SK-N-SH (cell line): ENCODE measurements at places on chromosomes 1 and 21.

GRCh38 chr21:39088831-39089380 lies 94.3 kb downstream of the PSMG1 start:
- DNase-seq: no peak

DNA sequence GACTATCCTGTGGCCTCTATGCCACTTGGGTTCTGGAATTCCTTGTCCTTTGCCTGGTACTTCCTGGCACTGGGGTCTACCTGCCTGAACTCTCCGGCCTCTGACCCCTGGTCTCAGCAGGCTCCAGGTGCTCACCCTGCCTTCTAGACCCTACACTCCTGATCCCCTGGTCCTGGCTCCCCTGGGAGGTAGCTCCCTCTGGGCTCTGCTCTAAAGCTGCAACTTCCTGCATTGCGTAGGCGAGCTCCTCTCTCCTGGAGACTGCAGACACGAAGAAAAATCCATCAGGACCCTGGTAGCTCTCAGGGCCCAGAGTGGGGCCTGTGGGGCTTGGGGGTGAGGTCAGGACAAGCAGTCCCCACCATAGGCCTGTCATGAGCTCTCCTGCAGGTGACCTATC lies 7.8 kb upstream of the PLEKHG5 start:
- no peak for DNase-seq

DNA sequence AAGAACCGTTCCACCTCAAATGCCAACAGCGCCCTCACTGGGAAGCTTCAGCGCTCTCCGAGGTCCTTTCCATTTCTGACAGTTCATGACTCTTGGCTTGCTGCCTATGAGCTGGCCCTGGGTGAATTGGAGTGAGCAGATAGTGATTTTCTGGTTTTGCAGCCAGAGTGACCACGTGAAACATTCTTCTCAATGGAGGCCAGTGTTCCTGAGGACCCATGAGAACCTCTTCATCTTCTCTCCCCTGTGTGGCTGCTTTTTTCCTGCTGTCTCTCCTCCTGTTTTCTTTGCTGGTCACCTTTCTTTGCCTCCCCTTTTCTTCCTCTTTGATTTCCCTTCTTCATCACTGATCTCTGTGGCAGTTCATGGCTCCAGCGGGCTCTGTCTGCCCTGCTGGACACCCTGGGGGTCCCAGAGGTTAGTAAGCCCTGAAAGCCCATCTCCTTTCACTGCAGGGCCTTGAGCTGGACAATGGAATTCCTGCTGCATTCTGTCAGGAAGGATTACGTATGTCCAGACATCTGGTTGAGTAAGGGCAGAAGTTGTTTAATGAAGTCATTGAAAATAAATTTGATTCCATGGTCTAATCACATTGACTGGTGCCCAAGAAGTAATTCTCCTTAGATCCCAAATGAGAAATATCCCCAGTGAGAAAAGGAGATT lies 29.9 kb downstream of the VASH2 start:
- no peak for DNase-seq

GRCh38 chr1:229141689-229142377 lies 129.1 kb upstream of the RAB4A start:
- no peak for DNase-seq

- no peak for DNase-seq
Observed at GRCh38 chr1:14495996-14496395, 102.5 kb upstream of the KAZN start.

GRCh38 chr1:165452336-165453130 lies 7.6 kb upstream of the RXRG start:
- DNase-seq: no peak

DNA sequence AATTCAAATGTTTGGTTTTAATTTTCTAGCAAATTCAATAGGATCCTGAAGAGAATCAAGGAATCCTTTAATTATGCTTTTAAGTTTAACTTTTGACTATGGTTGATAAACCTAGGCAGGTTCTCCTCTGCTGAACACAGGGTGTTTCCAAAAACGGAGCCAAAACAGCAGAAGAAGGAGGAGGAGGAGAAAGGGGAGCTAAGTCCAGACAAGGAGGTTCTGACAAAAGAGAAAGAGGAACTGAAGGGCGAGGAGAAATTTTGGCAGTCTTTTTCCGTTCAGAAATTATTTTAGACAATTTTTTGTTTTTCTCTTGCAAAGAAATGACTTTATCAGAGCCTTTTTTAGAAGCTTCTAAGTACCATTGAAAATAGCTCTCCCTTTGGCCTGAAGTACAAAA lies 33.2 kb upstream of the FNBP1L start:
- no peak for DNase-seq
